Activated naive CD8-positive, alpha-beta T cell treated with anti-CD3 and anti-CD28 coated beads for 36 hours (primary cell): ENCODE measurements at places on chromosomes 1 and 21. TPM values are rescaled to one million over a fixed set of nuclear protein-coding genes. Genes with fewer than 3 reads are reported as not detected.

The KCND3 gene
- not detected for total RNA-seq

The TMPRSS3 gene
- total RNA-seq, result 49.1 TPM

- no peak for DNase-seq
These were observed 42.4 kb downstream of the SLC66A1 start for GRCh38 chr1:19354531-19354981.

GRCh38 chr1:156811168-156811567 is 5.5 kb downstream of the SH2D2A start:
- no peak for DNase-seq

DNA sequence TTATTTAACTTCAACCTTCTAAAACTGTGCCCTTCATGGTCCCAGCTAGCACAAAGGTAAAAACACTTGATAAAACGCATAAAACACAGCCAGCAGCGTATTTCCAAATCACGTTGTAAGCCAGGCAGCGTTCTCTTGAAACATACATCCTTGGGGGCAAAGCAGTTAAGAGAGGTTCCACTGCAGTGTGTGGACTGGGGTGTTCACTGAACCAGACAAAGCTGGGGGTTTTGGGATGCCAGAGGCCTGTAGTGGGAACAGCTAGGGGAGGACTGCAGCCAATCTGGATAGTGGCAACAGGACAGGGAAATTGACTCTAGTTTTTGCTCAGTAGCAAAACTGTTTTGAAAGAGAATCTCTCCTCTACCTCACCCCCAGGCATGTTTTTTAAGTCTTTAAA is 21.5 kb upstream of the ATP5PO start:
- no peak for DNase-seq
